T-cell (primary cell): ENCODE measurements at places on chromosomes 7 and 10.

GRCh38 chr10:12351447-12351846, 2.1 kb downstream of the CAMK1D start:
- H3K27me3 ChIP-seq = no peaks in the 10 kb centered on the region
- H3K4me1 ChIP-seq = peaks cover 15% of the 10 kb centered on the region
- H3K4me3 ChIP-seq = no peak overlapping the region
- H3K36me3 ChIP-seq = peaks cover 2% of the 10 kb centered on the region
- no peak overlapping the region for H3K27ac ChIP-seq

GRCh38 chr7:75847707-75848106, 31.1 kb upstream of the RHBDD2 start:
- H3K27me3 ChIP-seq = no peaks in the 10 kb centered on the region
- H3K36me3 ChIP-seq = no peaks in the 10 kb centered on the region
- no peak overlapping the region for H3K27ac ChIP-seq

DNA sequence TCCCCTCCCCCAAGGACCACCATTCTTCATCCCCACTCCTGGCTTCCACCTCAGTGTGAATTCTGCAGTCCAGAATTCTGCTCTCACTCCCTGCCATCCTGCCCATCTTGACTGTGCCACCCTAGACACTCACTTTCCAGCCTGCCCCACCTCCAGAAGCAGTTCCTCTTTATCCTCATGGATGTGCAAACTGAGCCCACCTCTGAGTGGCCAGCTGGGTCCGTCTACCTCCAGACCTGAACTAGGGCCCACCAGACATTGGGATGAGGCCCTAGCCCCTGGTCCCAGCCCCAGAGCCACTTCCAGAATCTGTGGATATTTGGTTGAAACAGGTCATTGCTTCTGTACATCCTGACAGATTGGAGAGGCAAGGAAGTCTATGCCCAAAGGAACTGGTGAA, 58.5 kb downstream of the GRID1 start:
- no peaks in the 10 kb centered on the region for H3K36me3 ChIP-seq
- no peak for DNase-seq
- no peaks in the 10 kb centered on the region for H3K4me1 ChIP-seq
- no peaks in the 10 kb centered on the region for H3K27me3 ChIP-seq
- no peak overlapping the region for H3K4me3 ChIP-seq

GRCh38 chr10:11707624-11708350, 34.4 kb upstream of the ECHDC3 start:
- H3K27me3 ChIP-seq = peaks cover 18% of the 10 kb centered on the region
- peaks cover 25% of the 10 kb centered on the region for H3K4me1 ChIP-seq
- DNase-seq = no peak
- H3K27ac ChIP-seq = no peak overlapping the region
- no peaks in the 10 kb centered on the region for H3K36me3 ChIP-seq
- H3K4me3 ChIP-seq = no peak overlapping the region

DNA sequence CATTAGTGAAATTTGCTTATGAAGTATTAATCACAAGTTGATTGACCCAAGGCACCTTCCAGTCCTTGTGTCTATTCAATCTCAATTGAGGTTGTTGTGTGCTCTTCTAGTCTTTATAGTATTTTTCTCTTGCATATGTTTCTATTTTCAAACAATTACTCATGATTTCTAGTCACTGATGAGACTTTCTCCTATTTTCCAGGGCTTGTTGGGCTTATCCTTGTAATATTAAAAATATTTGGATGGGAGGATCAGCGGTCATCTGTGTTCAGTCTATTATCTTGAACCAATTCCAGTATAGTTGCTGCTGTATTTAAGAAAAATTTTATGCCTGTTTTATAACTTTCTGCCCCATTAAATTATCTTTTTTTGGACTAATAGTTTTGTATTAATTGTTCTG, 154.4 kb downstream of the PTEN start:
- H3K4me1 ChIP-seq = no peaks in the 10 kb centered on the region
- no peak overlapping the region for H3K27ac ChIP-seq
- H3K27me3 ChIP-seq = no peaks in the 10 kb centered on the region
- H3K36me3 ChIP-seq = no peaks in the 10 kb centered on the region
- no peak overlapping the region for H3K4me3 ChIP-seq

GRCh38 chr10:18616337-18616736, 35.0 kb downstream of the NSUN6 start:
- no peak overlapping the region for H3K4me3 ChIP-seq
- H3K4me1 ChIP-seq = no peaks in the 10 kb centered on the region
- no peak overlapping the region for H3K27ac ChIP-seq

DNA sequence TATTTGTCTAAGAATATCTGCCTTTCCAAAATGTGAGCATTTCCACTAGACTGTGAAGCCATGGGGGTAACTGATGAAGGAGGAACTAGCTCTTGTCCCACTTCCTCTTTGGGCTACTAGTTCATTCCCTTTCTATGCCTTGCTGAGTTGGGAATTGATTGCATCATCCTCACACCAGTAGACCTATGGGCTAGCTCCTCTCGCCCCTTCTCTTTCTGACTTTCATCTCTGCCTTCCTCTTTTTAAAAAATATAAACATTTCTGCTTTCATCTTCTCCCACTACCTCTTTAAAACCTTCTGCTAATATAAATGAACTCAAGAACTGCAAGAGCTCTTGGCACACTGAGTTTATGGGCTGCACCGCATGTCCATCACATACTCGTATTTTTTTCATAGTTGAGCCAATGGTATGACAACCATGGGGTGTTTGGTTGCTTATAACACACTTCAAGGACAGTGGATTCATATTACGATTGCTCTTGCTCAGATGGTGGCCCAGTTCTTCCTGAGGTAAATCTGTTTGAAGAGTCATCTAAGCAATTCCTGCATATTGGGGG, 182.0 kb downstream of the REEP3 start:
- H3K36me3 ChIP-seq = no peaks in the 10 kb centered on the region
- no peak for DNase-seq
- no peaks in the 10 kb centered on the region for H3K4me1 ChIP-seq
- no peak overlapping the region for H3K27ac ChIP-seq

DNA sequence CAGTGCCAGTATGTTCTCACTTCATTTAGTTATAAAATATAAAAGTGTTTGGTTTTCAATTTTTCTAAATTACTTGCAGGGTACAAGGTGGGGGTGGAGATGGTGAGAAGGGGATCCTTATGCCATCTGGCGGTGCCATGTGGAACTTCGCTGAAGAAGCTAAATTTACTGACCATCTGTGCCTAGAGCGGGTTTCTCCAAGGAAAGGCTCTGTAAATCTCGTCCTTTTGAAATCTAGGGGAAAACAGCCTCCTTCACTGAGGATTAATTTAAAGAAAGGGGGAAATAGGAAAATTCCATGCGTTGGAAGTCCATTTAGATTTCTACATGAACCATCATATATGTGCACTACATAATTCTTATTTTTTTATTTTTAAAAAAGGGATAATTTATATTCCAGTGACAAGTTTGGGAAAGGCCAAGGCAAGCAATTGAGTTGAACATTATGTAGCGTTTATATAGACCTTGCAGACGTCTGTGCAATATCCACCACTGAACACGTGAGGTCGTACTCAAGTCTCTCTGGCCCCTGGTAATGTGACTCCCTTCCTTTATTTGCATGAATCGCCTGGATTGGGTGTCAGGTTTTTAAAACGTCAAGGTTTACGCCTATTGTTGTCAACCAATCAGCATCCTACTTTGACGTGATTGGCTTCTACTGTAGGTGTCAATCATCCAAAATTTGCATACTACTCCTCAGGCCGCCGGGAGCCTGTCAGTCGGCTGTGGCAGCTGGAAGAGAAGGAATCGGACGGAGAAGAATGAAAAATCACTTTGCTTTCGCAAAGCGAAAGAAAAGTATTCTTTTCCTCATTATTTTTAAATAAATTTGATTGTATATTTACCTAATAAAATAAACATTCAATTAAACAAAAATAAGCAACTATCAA, 297.1 kb upstream of the NFE2L3 start:
- no peak overlapping the region for H3K4me3 ChIP-seq
- DNase-seq = no peak

DNA sequence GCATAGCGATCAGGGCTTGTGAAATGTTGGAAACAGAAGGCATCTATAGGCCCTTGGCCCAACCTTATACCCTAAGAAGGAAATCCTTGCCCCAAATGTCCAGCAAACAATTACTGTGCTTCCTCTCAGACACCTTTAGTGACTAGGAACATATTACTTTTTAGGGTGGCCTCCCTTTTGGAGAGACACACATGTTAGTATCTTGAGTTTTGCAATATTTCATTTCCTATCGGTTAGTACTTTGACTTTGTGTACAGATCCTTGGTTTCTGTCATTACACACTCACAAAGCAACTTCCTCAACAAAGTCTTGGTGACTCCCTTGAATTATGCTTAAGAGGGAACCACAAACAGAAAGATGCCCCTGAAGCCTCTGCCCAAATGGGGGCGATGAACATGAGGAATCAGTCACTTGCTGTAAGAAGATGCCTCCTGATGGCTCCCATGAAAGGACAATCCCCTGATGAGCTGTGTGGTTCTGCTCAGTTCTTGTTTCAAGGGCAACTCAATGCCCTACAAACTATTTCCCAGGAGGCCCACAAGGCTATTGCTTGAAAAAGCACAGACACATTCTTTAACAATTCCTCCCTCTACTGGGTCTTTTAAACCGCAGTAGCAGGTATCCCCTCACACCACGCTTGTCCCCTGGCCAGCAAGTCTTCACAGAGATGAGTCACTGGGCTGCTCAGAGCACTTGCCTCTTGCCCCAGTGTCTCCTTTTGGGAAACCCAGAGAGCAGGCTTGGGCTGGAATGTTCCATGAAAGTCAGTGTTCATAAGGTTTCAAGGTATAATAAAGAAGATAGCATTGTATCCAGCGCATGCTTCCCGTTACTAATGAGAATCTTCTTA, 196.2 kb downstream of the FANK1 start:
- no peaks in the 10 kb centered on the region for H3K36me3 ChIP-seq
- H3K4me1 ChIP-seq = no peaks in the 10 kb centered on the region
- no peaks in the 10 kb centered on the region for H3K27me3 ChIP-seq
- H3K4me3 ChIP-seq = no peak overlapping the region
- H3K27ac ChIP-seq = no peak overlapping the region
